Activated CD4-positive, alpha-beta T cell treated with anti-CD3 and anti-CD28 coated beads, Interleukin-2, amount 50 U/mL, for 16 hours (primary cell): ENCODE measurements at places on chromosomes 16 and 17.

DNA sequence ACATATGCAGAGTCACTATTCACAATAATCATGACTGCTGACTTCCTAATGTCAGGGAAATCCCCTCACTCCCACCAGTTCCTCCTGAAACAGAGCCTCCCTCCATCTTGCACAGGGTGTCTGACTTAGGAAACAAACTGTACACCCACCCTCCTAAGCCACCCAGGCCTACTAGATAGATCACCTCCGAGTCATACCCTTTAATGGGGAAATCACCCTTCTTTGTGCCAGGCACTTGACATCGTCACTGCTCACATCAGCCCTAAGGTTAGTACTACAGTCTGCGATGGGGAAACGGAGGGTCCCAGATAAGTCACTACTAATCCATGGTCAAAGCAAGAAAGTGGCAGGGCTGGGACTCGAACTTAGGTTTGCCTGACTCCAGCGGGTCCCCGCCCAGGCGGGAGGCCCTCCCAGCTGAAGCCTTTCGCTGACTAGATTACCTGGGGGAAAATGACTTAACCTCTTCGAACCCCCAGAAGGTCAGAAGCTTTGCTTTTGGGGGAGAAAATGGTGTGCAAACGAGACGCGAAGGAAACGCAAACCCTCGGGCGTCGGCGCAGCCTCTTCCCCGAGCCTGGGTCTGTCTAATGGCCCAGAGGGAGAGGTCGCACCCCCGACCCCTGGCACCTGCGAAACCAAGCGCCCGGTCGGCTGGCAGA is 3.4 kb upstream of the MLLT6 start:
- DNase-seq = peak; percentile 87

GRCh38 chr17:5975661-5976060 is 94.5 kb upstream of the WSCD1 start:
- DNase-seq = no peak

GRCh38 chr17:46179375-46179999 is 13.7 kb downstream of the KANSL1 start:
- DNase-seq = peak; percentile 52

DNA sequence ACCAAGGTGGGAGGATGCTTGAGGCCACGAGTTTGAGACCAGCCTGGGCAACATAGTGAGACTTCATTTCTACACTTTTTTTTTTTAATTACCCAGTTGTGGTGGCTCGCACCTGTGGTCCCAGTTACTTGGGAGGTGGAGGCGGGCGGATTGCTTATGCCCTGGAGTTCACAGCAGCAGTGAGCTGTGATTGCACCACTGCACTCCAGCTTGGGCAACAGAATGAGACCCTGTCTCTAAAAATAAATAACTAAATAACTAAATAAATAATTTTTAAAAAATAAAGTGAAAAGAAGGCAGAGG is 9.3 kb downstream of the DNAI2 start:
- no peak for DNase-seq

DNA sequence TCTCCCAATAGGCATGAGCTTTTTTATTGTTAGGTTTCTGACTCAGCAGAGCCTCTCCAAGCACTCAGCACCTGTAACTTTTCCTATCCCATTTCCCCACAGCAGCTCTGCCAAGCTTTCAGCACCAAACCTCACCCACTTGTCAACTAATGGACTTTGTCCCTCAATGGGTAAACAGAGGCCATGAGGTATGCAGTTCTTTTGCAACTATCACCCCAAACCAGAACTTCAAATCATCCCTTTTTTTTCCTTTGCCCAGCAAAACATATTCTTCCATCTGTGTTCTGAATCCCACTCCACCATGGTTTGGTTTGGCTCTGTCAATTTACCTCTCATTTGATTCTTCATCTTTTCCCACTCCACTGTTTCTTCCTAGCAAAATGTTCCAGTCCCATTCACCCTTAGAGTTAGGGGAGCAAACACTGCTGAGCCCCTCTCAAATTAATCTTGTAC is 58.1 kb downstream of the TOX3 start:
- no peak for DNase-seq

- no peak for DNase-seq
These were observed 280.9 kb downstream of the MAP2K4 start for GRCh38 chr17:12301551-12301950.

- no peak for DNase-seq
These were observed 40.8 kb downstream of the MRC2 start for GRCh38 chr17:62668091-62668804.

DNA sequence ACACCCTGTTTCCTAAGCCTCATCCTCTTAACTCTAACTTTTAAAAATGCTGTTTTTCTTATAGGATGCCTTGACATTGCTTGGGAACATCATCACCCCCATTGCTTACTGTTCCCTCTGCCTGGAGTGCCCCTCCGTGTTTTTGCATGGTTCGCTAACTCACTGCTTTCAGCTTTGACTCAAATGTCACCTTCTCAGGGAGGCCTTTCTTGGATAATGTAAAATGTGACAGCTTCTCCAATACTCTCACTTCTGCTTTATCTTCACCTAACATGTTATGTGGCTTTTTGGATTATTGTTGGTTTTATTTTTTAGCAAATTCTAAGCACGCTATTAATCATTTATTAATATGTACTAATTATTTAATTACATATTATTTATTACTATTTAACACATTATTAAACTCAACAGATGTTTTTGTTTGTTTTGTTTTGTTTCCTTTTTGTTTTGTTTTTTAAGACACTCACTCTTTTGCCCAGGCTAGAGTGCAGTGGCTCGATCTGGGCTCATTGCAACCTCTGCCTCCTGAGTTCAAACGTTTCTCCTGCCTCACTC is 3.8 kb downstream of the CRYM start:
- no peak for DNase-seq

DNA sequence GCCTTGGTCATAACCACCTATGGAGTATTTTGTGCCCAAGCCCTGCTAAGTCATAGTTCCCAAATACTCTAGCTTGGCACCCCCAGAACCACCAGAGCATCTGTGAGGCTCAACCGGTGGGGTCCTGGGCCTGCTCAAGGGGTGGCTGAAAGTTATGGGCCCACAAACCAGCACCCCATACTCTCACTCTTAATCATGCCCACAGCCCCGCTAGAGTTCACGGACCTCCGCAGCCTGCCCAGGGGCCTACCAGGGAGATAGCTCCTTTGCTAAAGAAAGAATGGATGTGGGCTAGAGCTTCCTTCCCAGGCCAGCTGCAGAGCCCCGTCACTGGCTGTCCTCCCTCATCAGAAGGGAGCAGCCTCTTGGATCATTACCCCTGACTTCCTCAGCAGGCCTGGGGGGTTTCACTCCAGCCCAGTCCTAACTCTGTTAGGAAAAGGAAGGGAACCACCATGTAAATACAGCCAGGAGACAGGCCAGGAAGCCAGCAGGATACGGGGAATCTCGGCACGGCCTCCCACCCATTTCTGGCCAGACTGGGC is 1.4 kb downstream of the GIT1 start:
- no peak for DNase-seq
